ENCODE measurements at places on chromosomes 12 and 14.

DNA sequence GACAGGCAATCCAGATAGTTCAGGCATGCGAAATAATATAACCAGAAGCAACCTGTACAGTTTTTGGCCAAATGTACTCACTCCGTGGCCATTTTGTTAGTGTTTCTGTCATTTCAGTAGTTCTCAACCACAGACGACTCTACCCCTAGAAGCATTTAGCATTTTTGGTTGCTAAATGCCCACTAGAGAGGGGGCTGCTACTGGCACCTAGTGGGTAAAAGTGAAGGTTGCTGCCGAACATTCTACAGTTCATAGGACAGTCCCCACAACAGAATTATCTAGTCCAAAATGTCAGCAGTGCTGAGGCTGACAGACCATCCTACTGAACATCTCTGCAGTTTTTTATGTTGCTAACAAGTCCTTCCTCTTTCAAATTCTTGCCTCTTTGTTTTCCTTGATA is 107.4 kb downstream of the TSHR start:
- DNase-seq = no peak

DNA sequence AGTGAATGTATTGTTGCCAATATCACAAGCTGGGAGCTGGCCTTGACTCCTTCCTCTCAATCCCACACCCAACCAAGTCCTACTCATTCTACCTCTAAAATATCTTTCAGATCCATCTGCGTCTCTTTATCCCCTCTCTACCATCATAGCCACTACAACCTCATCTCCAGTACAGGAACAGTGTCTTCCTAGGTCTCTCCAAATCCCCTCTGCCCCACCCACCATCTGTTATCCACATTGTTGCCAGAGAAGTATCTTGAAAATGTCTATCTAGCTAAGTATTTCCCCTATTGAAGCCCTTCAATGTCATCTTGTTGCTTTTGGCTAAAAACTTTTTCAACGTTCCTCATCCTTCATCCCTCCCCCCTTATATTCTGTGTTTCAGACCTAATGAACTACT is 244.7 kb downstream of the C12orf75 start:
- DNase-seq = no peak

GRCh38 chr12:131226345-131227265 is 272.9 kb downstream of the ADGRD1 start:
- DNase-seq = no peak

DNA sequence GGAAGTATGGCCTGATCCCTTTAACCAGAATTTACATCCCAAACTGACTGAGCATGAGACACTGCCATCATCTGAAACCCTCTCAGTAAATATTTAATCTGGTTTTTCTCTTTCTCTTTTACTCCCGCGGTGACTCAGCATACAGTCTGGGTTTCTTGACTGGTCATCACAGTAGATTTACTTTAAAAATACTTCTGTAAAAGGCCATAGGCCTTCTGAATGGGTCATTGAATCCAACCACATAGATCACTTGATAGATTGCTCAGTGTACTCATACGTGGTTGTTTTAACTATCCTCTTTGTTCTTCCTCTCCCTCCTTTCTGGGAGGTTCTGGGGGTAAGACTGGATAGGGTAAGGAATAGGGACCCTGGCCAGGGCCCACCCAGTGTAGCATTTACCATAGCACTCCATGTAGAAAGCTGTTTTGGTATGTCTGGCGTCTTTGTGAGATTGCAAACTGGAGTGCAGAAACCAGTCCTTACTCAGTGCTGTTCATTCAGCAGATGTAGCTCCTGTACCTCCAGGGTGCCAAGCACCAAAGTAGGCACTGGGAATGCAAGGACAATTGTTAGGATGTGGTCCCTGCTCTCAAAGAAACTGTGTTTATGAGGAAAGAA is 165.7 kb downstream of the SRGAP1 start:
- no peak for DNase-seq
